ENCODE measurements at places on chromosomes 6 and 20. TPM values are rescaled to one million over a fixed set of nuclear protein-coding genes. Genes with fewer than 3 reads are reported as not detected.

The CFAP206 gene
- not detected for total RNA-seq

The ROS1 gene
- total RNA-seq, result not detected

The PEX6 gene
- 7.3 TPM for total RNA-seq

The ARMH2 gene
- total RNA-seq, result 0.40 TPM

The NRSN1 gene
- total RNA-seq, result not detected

The NTSR1 gene
- total RNA-seq, result not detected

The PIM1 gene
- total RNA-seq, result 293 TPM

The MRPS10 gene
- total RNA-seq, result 36.7 TPM

The SLC17A3 gene
- not detected for total RNA-seq

The DDO gene
- not detected for total RNA-seq

The CHRNA4 gene
- total RNA-seq, result not detected

The GRM1 gene
- total RNA-seq, result not detected

The TCP1 gene
- total RNA-seq, result 452 TPM

The SLC35F1 gene
- 0.09 TPM for total RNA-seq

The CNR1 gene
- not detected for total RNA-seq

The VSTM2L gene
- not detected for total RNA-seq

The PRND gene
- total RNA-seq, result not detected

The IFT52 gene
- 14.2 TPM for total RNA-seq

The CGAS gene
- 21.1 TPM for total RNA-seq

The OPN5 gene
- not detected for total RNA-seq

The TOP1 gene
- total RNA-seq, result 81.0 TPM

The CDH26 gene
- 1.0 TPM for total RNA-seq

The ZSWIM1 gene
- total RNA-seq, result 8.2 TPM

The MUCL3 gene
- total RNA-seq, result not detected

The MLN gene
- total RNA-seq, result not detected

The CPNE1 gene
- 308 TPM for total RNA-seq

The C20orf202 gene
- not detected for total RNA-seq

The SPATS1 gene
- total RNA-seq, result not detected

The EIF2S2 gene
- total RNA-seq, result 164 TPM

The TLDC2 gene
- not detected for total RNA-seq

The EDN3 gene
- not detected for total RNA-seq

The GLP1R gene
- total RNA-seq, result 1.1 TPM

The ADAT2 gene
- total RNA-seq, result 40.8 TPM

The RIMS4 gene
- total RNA-seq, result not detected

The STMND1 gene
- not detected for total RNA-seq

The FAM209B gene
- total RNA-seq, result 1.0 TPM

The SLC4A11 gene
- 2.8 TPM for total RNA-seq

The WFDC12 gene
- total RNA-seq, result not detected

The SLC22A2 gene
- total RNA-seq, result not detected

The ULBP3 gene
- total RNA-seq, result 0.77 TPM
